ENCODE measurements at places on chromosomes 3 and 15. TPM values are rescaled to one million over a fixed set of nuclear protein-coding genes. Genes with fewer than 3 reads are reported as not detected.

- no peak for DNase-seq
These were observed 16.6 kb upstream of the SLC12A8 start for GRCh38 chr3:125229168-125229567.

- DNase-seq: no peak
These were observed 156.6 kb downstream of the MEIS2 start for GRCh38 chr15:36943508-36944361.

- no peak for DNase-seq
These were observed 251.4 kb upstream of the C2CD4B start for GRCh38 chr15:62416526-62416925.

DNA sequence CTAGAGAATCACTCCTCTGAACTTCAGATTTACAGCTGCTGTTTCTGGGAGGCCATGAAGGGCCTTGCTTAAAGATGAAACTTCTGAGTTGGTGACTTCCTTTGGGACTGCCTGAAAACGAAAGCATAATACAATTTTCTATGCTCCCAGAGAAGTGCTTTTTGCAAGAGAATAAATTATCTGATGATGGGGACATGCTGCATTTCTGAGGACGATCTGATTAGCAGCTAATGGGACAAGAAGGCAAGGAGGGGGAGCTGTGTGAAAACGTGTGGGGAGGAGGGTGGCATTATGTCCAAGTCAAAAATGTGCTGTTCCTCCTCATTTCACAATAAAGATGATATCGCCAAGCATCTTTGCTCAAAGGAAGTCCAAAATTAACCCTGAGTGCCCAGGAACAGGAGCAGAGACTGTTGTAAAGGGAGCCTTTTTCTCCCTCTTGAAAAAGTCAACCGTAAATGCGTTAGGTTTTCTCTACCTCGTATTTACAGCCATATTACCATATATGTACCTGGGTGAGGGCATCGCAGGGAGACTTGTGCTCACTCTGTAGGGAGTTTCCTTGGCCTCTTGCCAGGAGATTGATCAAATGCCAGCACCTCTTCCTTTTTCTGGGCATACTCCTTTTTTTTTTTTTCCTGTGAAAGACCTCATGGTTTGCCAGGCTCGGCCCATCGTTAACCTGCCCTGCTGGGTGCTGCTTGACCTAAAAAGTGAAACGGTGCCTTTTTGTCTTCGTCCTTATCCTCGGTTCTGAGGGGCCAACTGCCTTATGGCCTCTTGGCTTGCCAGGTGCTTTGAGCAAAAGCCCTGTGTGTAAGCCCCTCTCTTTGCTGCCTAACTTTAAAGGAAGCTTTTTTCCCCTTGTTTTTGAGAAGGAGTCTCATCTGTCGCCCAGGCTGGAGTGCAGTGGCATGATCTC lies 11.5 kb downstream of the ITPR1 start:
- DNase-seq: no peak

- DNase-seq: no peak
These were observed 7.2 kb upstream of the EOMES start for GRCh38 chr3:27729325-27729724.

- no peak for DNase-seq
These were observed 3.4 kb downstream of the POC1A start for GRCh38 chr3:52150860-52151259.

GRCh38 chr3:14921811-14922705 lies 25.3 kb upstream of the NR2C2 start:
- DNase-seq: no peak

DNA sequence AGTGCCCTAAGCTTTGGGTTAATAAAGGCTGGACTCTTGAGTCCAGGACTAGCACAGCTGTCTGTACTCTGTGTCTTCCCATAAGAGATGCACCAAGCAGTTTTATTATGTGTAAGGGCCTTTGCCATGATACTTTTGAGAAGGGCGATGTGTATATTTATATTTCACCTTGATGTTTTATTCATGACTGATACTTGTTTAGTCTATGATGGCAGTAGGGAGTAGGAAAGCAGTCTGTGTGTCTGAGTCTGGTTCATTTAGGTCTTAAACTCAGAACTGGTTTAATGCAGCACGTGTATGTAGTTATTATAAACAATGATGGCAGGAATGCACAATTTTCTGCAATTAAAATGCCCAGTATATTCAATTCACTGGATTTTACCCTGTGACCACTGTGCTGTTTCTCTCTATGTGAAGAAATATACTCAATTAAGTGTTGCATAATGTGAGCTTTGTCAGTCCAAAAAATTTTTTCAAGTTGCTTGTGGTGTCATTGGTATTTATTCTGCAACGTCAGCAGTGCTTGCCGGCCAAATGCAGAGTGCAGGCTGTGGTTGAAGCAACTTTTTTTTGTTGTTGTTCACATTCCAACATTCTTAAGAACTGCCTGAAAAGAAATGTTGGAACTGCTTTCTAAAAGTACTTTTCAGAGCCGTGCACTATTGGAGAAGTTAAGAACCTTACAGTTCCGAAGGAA lies 423.7 kb upstream of the SEMA6D start:
- DNase-seq: peak; percentile 57

- no peak for DNase-seq
These were observed 111.7 kb downstream of the FOXB1 start for GRCh38 chr15:60115579-60116380.

GRCh38 chr3:136576279-136577009 lies 175.7 kb downstream of the STAG1 start:
- no peak for DNase-seq

GRCh38 chr15:39054128-39054732 lies 489.6 kb upstream of the RASGRP1 start:
- no peak for DNase-seq

DNA sequence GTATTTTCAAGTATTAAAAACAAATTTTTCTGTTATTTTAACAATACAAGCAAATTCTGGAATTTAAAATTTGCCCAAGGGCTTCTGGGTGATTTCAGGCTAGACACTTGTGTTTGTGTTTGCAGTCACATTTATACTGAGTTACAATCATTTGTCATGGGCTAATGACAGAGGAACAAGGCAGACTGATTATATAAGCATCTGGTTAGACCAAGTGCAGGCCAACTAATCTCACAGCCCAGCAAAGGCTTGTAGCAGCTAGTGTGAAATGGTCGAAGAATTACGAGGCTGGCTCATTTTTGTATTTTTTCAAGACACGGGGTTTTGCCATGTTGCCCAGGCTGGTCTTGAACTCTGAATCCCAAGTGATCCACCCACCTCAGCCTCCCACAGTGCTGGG lies 52.1 kb downstream of the CMTM8 start:
- no peak for DNase-seq

GRCh38 chr15:90367576-90367975 lies 15.5 kb downstream of the ZNF774 start:
- no peak for DNase-seq

DNA sequence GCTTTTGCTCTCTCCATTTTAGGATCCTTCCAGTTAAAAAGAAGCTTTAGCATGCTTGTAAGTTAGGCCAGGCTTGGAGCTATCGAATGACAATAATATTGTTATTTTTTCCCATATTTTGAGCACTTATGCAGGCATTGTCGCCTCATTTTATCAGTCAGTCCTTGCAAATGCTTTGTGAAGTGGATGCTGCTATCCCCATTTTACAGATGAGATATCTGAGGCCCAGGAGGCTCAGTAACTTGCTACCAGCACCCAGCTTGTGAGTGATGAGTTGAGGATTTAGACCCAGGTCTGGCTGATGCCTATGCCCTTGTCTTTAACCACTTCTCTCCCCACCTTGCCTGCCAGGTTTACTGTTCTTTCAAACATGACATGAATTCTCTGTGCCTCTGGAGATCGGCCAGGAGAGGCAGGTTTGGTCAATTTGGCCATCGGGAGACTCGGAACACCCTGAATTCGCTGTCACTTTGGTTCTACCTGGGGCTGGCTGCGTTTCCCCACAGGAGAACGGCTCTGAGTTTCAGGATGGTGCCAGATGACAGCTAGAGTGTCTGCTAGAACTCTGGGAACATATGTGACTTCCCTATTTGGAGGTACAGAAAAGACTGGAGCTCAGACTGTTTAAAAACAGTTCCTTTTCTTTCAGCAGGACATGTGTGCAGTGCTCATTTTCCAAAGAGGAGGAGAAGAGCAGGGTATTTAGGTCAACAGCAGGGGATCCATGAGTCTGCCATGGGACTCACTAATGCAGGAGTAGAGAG lies 25.5 kb upstream of the ZNF710 start:
- no peak for DNase-seq

- DNase-seq: peak; percentile 20
These were observed 88.7 kb upstream of the EPHB3 start for GRCh38 chr3:184472723-184473428.

- peak; percentile 36 for DNase-seq
These were observed 136.2 kb downstream of the TNIK start for GRCh38 chr3:171323938-171324536.

DNA sequence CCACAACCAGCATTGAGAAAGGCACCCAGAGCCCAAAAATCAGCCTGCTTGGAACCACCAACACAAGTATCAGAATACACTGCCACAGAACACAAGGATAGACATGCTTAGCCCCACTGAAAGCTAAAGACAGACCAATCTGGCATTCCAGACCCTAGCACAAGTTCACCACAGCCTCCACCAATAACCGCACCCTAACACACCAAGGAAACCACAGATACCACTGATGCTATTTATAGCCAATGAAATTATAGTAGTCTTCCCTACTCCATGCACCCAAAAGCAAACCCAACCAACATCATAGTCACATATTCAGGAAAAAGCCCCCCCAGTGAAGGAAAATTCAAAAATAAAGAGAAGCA lies 83.9 kb upstream of the STT3B start:
- DNase-seq: no peak

DNA sequence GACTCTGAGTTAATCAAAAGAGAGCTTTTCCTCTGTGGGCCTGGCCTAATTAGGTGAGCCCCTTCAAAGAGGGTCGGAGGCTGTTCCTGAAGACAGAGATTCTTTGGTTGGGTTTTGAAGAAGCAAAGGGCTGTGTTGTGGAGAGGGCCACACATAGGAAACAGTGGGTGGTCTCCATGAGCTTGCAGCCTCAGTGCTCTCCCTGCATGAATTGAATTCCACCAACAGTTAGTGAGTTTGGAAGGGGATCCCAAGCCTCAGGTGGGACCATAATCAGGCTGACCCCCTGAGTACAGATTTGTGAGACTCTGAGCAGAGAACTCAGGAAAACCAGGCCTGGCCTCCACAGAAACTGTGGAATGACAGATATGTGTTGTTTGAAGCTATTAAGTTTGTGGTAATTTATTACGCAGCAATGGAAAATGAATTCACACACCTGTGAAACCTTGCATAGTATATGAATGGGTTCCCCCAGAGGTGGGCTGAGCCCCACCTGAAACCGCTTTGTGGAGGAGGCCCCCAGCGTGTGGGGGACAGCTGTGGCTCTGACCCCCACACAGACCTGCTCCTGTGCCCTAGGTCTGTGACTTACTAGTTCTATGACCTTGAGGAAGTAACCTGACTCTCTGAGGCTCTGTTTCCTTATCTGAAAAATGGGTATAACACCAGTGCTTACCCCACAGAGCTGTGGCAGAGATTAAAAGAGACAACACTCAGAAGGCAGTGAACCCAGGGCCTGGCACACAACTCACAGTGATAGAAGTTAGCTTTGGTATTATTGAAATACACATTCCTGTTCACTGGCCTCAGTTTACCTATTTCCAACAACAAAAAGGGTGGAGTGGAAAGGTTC lies 431.3 kb downstream of the FOXP1 start:
- DNase-seq: no peak

DNA sequence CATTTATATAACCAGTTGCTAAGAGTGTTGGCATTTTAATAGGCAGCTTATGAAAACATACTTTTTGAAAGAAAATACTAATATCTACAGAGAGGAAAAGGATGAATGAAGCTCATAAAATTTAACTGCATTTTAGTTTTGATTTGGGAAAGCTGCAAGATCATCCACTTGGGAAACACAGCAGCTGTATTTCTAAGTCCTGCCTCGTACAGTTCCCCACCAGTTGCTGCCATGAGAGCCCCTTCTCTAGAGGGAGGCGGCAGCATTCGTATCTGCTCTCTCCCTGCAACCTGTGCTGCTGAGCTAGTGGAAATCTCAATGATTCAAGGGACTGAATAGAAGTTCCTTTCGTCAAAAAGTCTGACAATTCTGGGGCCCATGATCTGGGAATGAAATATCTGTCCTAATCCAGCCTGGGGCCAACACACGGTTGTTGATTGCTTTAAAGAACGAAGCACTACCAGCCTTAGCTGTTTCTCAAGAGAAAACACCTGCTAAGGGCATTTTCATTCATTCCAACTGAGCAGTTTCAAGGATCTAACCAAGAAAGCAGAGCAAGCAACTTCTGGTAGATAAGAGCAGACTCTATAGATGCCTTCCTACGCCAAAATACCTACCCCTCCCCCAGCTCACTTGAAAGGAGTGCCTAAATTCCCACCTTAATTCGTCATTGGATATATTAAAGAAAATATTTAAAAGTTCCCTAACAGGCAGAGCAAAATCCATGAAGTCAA lies 223.7 kb downstream of the MAGI1 start:
- DNase-seq: no peak

GRCh38 chr3:166864473-166865467 lies 515.3 kb downstream of the ZBBX start:
- no peak for DNase-seq

DNA sequence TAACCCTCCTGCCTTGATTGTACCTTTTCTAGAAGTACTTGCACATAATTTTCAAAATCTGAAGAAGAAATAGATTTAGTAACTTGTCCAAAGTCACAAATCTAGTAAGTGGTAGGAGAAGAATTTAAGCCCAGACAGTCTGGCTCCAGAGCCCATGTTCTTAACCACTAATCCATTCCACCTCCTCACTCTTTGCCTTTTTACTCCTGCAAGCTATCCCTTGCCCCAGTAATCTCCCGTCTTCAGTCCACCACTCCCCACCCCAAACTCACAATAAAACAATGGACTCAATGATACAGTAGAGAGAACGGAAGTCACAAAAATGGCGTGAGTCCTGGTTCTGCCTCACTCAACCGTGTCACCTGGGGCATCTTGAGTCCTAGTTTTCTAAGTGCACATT lies 48.7 kb downstream of the SETMAR start:
- DNase-seq: no peak

DNAH12 gene
- not detected for total RNA-seq

ATP13A5 gene
- total RNA-seq: not detected

COL8A1 gene
- 3.2 TPM for total RNA-seq

SPATA12 gene
- total RNA-seq: not detected

SOX14 gene
- total RNA-seq: not detected

EPHB3 gene
- total RNA-seq: 0.13 TPM

SCN11A gene
- total RNA-seq: not detected

SEMA6D gene
- total RNA-seq: 5.9 TPM

GCNT3 gene
- total RNA-seq: 0.36 TPM

NANOGP8 gene
- not detected for total RNA-seq
